ENCODE measurements at places on chromosomes 7 and 10.

GRCh38 chr7:108063520-108063933 is 60.6 kb upstream of the LAMB1 start:
- no peak for DNase-seq

- DNase-seq: no peak
Observed at GRCh38 chr7:47087866-47088265, 494.0 kb downstream of the TNS3 start.

GRCh38 chr10:69934768-69935167 is 117.9 kb upstream of the MACROH2A2 start:
- DNase-seq: no peak

GRCh38 chr7:151460474-151460855 is 20.5 kb upstream of the CRYGN start:
- DNase-seq: no peak

DNA sequence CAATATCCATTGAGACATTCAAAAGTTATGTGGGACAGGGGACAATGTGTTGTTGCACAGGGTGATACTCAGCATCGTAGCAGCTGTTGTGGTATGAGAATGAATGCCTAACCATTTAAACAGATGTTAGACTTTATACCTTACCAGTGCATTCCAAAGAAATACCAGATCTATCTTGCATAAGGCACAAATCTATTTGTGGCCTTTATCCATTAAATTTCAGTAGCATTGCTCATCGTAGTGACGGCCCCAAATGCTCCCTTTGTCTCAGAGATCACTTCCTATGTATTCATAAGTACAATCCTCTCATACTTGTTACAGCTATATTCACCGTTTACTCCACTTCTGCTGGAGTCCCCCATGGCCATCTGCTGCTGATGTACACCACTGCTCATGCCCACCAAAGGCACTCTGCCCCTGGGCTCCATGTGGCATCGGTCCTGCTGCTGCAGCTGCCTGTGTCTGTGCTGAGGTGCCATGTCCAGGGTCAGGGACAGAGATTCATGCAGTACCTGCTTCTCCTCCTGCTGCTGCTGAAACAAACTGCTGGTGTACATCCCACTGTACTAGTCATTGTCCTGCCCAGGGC is 96.3 kb downstream of the CPED1 start:
- DNase-seq: no peak

- DNase-seq: peak; percentile 69
Observed at GRCh38 chr10:110279407-110279986, 25.2 kb downstream of the SMNDC1 start.

DNA sequence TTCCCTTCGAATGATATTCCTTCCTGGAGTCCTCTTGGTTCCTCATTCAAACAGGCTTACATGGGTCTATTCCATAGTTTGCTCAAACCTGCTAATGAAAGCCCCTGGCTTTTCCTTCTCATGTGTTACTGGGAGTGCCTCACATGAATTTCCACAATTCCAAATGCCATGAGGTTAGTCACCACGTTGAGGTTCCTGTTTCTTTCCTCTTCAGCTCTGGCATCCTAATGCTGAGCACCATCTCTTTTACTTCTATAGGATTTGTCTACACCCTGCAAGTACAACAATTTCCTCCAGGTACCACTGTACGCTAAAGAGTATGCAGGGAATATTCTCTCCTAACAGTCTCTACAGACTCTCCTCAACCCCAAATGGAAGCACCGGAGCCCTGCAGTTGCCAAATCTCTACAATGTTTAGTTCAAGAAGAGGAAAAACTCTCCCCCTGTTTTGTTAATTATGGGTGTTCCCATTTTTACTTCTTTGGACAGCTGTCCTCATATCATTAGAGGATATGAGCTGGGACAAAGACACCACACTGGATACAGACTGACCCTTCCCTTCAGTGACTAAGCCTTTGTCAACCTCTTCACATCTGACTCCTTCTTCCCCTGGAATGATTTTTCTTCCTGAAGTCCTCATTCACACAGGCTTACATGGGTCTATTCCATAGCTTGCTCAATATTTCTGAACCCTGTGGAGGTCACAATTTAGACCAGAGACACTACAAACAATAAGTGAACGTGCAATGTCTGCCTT is 145.8 kb upstream of the BET1 start:
- DNase-seq: no peak

- DNase-seq: no peak
Observed at GRCh38 chr10:77350711-77351119, 286.9 kb downstream of the KCNMA1 start.

DNA sequence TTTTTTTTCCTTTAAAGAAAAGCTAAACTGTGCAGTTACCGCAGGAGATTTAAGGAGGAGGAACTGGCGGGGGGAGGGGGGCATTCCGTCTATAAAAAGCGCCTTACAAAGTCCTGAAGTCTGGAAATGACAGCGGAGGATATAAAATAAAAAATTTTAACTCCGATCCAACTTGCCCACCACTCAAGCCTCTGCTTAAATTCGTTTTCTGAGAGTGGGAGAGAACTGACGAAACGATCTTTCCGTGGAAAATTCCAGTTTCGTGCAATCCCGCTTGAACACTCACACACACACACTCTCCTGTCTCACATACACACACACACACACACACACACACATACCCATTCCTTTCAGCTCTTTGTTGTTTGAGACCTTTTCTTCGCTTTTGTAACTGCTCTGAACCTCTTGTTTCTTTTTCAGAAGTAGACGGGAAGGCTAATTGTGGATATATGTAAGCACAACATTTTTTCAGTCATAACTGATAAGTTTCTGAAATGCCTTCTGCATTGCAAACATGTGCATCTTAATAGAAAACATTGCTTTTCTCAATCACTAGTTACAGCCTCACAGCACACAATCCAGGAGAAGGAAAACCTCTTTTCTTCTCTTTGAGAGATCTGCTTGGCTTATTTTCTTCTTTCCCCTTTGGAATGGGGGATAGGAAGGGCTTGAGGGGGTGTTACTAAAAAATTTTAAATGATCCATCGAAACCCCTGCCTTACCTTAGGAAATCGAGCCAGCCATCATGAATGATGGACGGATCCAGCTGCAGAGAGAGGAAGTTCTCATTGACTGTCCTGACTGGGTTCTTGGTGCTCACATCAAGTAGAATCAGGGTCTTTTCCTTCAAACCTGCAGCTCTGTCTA is 628 bp downstream of the HPSE2 start:
- no peak for DNase-seq

- no peak for DNase-seq
Observed at GRCh38 chr7:50733552-50733951, 49.1 kb downstream of the GRB10 start.

DNA sequence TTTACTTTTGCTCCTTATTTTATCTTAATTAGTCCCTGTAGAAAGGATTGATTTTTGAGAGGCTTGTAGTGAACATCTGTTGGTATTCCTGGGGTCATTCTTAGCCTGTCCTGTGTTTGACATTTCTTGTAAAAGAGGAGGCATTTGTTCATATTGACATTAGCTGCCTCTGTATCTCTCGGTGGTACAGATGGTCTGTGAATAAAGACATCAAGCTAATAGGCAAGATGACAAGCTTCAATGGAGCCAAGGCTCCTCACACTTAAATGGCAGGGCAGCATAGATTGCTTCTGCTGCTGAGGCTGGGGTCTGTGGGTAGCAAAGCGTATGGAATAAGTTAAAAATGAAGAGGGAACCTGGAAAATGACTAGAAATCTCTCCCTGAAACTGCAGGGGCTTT is 687.6 kb downstream of the LRMDA start:
- no peak for DNase-seq

- no peak for DNase-seq
Observed at GRCh38 chr10:129470103-129470851, 3.2 kb downstream of the MGMT start.

- DNase-seq: no peak
Observed at GRCh38 chr7:46317256-46317655, 396.2 kb upstream of the IGFBP3 start.

DNA sequence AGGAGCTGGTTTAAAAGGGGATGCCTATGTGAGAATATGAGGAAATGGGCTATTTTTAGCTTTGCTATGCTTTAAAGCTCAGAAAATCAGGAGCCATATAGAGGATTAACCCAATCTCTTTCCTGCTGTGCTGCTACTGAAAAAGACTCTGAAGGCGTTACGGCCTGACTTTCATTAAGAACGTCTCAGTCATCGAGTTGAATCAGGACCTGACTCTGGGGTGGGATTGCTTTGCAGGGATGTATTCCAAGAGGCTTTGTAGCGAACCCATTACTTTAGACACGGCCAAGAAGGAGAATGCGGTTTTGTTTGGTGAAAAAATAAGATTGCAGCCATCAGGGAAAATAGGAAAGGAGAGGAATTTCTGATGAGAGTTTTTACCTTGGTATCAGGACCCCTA is 426.9 kb downstream of the CCSER2 start:
- DNase-seq: no peak

GRCh38 chr10:101216207-101217043 is 12.8 kb downstream of the LBX1 start:
- DNase-seq: no peak

DNA sequence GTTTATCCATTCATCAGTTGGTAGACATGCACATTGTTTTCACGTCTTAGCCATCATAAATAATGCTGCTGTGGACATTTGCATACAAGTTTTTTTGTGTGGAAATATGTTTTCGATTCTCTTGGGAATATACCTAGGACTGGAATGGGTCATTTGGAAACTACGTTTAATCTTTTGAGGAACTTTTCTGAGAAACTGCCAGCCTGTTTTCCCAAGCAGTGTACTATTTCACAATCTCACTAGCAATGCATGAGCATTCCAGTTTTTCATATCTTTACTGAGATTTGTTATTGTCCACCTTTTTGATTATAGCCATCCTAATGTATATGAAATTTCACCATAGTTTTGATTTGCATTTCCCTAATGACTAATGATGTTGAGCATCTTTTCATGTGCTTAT is 95.7 kb upstream of the JAZF1 start:
- no peak for DNase-seq

- no peak for DNase-seq
Observed at GRCh38 chr7:129238546-129238945, 13.7 kb downstream of the AHCYL2 start.

DNA sequence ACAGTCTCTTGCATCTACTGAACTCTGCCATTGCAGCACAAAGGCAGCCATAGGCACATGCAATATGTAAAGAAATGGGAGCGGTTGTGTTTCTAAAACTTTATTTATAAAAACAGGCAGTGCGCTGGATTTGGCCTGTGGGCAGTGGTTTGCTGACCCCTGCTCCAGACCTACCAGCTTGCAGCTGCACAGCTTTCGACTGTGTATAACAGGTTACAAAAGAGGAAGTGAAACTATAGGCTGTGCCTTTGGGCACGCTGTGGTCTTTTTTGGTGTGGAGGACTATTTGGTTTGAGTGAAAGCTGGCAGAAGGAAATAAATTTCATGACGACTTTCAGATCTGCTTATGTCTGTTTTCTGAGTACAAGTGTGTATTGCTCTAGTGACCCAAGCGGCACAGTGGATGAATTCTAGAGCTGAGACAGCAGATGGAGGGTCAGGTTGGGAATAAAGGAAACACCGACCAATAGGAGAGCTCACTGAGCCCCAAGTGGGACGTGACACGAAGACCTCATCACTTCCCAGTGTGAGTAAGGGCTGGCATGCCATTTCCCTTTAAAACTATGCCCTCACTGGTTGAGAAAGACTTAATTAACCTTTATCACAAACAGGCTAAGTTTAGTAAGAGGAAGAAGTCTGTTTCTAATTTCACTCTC is 152.7 kb downstream of the ANK3 start:
- no peak for DNase-seq

- no peak for DNase-seq
Observed at GRCh38 chr7:55211726-55212125, 153.4 kb upstream of the LANCL2 start.

GRCh38 chr7:2934211-2934731 is 90.2 kb upstream of the GNA12 start:
- no peak for DNase-seq

DNA sequence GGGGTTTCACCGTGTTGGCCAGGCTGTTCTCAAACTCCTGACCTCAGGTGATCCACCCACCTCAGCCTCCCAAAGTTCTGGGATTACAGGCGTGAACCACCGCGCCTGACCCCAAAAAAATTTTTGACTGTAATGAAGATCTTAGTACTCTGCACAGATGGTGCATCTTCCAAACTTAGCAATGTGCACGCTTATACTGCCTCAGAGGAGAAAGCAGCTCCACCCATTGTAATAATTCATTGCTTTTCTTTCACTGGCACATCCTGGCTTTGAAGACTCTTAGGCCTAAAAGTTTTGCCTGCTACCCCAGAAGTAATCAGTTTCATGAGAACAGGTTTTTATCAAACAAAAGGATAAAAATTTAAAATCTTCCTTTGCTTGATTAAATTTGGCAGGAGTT is 52.1 kb upstream of the OIT3 start:
- DNase-seq: no peak

DNA sequence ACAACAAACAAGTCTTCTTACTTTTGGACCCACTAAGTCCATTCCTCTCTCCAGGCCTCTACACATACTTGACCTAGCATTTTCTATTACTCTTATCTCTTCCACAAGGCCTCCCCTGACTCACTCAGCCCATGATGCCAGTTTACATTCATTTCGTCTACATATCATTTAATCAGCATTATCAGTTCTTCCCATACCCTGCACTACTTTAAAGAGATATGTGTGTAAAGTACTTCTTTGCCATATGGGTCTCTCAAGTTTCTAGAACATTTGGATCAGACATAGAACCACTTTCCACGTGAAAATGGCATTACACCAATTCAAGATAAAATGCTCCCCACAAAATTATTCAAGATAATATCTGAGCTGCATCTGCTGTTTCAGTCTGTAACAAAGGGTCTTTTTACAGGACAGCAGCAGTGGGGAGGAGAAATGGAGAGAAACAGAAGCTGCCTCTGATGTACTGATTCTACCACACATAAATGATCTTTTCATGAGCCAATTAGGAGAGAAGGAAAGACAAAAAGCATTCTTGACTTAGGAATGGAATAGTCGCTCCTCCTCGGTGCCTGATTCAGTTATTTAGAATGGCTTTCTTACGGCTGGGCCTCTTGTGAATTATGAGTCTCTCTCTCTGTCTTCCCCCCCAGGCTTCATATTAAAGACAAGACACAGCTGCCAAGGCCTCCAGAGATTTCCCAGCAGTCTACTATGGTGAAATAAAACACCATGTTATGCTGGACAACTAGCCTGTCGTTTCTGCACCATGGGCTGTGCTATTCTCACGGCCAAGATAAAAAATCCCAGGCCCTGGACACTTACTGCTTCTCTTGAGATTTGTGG is 46.9 kb upstream of the SEPTIN7 start:
- peak; percentile 97 for DNase-seq
